ENCODE measurements at places on chromosomes 2 and 18.

- DNase-seq = peak; percentile 6
Measured at GRCh38 chr2:5834501-5834900, 142.3 kb downstream of the SOX11 start.

- no peak for DNase-seq
Measured at GRCh38 chr2:201517094-201517493, 65.6 kb downstream of the STRADB start.

DNA sequence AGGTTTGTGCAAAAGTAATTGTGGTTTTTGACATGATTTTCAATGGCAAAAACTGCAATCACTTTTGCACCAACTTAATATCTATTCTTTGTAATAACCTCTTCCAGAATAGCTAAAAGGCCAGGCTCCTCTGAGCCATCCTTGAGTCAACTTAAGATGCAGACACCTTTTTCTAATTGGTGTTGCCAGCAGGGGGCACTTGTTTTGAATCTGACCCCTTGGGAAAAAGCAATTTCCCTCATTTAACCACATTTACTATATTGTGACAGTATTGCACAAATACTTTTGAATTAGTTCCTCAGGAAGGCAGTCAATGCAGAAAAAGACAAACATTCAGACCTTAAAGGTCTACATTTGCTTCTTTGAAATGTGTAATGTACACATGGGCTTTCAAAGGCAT is 78.6 kb upstream of the GALNT5 start:
- no peak for DNase-seq

GRCh38 chr2:68225119-68225632 is 27.2 kb downstream of the PPP3R1 start:
- no peak for DNase-seq

GRCh38 chr18:56661360-56662062 is 10.4 kb downstream of the WDR7 start:
- no peak for DNase-seq

DNA sequence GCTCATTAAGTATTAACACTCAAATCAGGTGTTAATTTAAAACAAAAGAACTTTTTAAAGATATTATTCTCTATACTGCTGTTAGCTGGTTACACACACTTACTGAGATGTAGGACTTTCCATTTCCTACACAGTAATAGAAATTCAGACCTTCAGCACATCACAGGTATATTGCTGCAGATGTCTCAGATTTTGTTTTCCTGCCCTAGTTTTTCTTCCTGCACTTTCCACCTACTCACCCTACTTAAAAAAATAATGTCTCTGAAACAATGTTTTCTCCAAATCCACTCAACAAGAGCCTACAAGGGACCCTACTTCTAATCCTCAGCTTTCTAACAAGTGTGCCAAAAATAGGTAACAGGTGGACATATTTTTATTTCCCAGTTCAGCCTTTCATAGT is 43.9 kb downstream of the DYM start:
- DNase-seq = no peak

DNA sequence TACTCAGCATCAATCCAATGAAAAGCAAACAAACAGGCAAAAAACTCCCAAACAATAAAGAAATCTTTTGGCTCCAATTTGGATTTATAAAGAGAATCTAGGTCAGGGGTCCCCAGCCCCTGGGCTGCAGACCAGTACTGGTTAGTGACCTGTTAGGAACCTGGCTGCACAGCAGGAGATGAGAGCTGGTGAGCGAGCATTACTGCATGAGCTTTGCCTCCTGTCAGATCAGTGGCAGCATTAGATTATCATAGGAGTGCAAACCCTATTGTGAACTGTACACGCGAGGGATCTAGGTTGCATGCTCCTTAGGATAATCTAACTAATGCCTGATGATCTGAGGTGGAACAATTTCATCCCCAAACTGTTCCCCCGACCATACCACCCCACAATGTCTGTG is 102.2 kb downstream of the KIAA1328 start:
- no peak for DNase-seq

DNA sequence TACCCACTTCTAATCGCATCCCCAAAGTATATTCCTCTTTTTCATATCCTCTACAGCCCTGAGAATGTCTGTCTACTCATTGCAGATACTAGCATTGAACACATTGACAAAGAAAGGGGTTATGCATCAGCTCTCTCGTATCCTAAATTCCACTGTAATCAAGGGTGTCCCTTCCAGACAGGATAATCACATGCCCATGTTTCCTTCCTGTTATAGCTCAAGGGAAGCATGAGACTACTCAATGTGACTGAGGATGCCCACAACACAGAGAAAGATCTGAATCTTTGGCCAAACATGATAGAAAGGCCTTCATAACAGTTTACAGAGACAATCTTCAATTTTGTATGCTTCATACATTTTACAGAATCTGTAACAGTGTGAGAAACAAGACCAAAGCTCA is 69.2 kb downstream of the HIBCH start:
- no peak for DNase-seq

- peak; percentile 88 for DNase-seq
Measured at GRCh38 chr2:33321876-33322483, 154.5 kb upstream of the RASGRP3 start.

DNA sequence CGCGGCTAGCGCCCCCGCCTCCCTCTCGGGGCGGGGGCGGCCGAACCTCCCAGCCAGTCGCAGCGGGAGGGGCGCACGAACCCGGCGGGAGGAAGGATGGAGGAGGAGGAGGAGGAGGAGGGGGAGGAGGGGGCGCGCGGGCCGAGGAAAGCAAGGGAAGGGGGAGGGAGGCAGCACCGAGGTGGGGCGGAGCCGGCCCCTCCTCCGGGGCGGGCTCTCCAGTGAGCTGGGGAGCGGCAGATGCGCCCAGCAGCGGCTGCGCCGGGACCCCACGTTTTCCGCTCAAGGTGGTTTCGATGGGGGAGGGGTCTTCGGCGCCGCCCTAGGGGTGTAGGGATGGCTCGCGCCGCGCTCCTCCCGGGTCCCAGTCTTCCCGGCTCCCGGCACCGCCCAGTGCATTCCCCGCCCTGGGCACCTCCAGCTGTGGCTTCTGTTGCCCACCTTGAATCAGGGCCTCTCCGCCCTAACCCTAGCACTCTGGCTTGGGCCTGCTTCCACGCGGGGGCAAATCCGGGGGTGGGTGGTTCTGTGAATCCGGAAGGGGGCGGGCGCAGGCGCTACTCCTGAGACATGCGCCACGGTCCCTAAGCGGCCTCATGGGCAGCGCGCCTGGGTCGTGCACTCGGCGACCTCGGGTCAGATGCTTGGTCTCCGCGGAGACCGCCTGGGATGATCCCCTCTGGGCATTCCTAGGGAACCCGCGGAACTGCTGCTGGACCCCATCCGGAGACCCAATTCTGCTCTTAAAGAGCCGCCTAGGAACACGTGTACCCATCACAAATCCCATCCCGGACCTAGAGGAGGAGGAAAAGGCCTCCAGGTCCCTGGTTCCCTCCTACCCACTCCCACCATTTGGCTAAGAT is at the start of gene FBXO41:
Gene FBXO41 (minus strand): TSS at position 183 of the 863 bp plus-strand sequence. CDS start 14,848 bp downstream, outside the sequence.
- no peak for DNase-seq

DNA sequence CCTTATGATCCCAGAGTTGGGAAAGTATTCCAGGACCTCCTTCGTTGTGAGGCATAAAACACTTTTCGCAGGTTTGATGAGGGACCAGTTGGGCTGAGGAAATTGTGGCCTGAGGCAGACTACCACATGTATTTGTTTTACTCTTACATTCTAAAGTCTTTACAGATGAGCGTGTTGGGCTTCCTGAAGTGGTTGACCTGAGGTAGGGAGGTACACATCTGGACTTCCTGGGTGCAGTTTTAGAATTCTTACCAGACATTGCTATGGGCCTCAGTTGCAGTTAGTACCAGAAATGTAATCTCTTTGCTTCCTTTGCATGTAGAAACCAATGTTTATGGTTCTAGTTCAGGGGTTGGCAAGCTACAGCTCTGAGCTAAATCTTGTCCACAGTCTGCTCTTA is 48.7 kb downstream of the COA5 start:
- no peak for DNase-seq

GRCh38 chr2:220072669-220073220 is 445.3 kb downstream of the SLC4A3 start:
- no peak for DNase-seq

DNA sequence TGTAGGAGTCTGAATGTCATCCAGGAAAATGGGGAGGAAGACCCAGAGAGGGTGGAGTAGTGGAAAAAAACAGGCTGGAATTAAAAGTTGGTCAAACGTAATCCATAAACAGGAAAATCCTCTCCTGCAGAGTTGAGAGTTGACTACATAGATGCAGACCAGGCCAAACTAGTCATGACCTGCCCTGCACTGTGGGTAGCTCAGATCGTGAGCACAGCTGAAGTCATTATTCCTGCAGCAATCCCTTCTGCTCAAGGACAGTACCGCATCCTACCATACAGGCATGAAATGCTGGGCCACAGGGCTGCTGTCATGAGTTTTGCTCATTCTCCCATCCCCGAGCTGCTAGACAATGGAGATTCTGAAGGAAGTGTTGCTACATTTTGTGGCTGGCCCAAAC is 352.2 kb downstream of the EN1 start:
- no peak for DNase-seq

DNA sequence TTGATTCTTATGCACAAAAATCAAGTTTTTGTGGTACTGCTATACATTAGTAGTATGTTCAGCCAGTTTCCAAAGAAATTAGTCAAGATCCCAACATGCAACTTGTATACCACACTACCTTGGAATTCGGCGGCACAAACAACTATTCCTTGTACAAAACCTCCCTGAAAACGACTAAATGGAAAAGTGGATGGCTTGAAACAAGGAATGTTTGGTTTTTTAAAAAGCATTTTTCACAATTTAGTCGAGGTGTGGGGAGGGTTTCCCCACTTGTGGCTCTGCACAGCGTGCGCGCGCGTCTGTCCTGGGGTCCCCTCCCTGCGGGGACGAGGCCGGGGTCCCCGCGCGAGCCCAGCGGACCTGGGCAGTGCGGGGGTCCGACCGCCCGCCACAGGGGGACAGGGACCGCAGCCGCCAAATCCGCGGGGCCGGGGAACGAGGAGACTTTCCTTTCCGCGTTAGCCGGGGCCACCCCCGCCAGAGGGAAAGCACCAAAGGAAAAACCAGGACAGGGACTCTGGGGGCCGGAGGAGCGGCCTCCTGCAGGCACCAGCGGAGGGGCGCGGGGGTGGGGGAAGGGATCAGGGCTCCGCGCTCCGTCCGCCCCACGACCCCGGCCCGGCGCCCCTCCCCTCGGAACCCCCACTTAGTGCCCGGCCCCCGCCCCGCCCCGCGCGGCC is 534 bp upstream of the SOCS6 start:
- DNase-seq = no peak

DNA sequence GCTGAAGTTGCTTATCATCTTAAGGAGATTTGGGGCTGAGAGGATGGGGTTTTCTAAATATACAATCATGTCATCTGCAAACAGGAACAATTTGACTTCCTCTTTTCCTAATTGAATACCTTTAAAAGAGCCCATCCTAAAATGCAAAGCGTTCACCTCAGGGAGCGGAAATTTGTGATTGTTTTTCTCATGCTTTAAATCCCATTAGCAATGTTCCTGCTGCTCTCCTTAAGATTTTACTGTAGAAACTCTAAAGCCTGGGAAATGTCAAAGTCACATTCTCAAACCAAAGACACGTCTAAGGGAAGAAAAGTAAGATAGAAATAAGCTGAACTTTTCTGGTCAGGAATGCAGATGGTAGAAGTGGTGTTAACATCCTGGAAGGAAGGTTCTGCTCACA is 285.8 kb upstream of the MAP2 start:
- DNase-seq = no peak

- peak; percentile 60 for DNase-seq
Measured at GRCh38 chr2:190382851-190383250, 25.3 kb upstream of the MFSD6 start.

GRCh38 chr2:54984476-54984875 is 65.8 kb downstream of the RTN4 start:
- DNase-seq = no peak

DNA sequence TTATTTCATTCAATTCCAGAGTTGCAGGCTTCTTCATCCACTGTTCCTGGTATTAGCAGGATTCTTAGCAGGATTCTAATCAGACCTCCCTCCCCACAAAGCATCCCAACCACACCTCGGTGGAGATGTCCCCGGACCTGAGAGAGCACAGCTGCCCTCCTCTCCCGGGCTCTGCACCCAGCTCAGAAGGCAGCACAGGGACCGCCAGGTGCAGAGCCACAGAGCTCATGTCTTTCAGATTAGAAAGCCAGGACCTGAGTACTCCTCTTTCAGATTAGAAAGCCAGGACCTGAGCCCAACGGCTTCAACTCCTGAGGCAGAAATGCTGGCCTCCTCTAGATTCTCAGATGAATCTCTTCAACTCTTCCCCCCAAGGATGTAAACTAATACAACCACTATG is 152.3 kb downstream of the MYO5B start:
- no peak for DNase-seq

- no peak for DNase-seq
Measured at GRCh38 chr18:49177812-49178211, 227.0 kb upstream of the SMAD7 start.

- no peak for DNase-seq
Measured at GRCh38 chr2:179850188-179850587, 11.2 kb downstream of the ZNF385B start.

DNA sequence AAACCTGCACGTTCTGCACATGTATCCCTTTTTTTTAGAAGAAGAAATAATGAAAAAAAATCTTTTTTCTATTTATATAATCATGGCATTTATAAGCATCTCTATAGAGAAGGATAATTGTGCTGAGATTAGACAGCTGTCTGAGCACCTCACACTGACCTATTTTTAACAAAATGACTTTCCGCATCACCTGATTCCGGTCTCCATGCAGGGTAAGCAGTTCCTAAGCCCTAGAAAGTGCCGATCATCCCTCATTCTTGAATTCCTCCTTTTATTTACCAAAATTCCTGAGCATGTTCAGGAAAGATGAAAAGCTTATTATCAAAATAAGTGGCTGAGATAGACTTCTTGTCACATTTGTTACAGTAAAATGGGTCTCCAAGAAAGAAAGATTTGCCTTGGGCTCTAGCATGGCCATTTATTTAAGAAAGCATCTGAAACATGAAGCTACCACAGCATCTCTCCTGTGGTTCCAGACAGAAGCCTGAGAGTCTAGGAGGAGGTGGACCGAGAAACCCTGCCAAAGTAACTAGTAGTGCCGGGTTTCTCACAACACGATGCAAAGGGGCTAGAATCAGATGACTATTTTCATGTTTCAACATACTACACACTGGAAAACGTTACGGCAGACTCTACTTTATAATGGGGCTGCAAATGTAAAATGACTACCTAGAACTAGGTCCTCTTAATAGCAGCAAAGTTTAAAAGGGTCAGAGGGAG is 670 bp downstream of the GKN1 start:
- DNase-seq = no peak

- no peak for DNase-seq
Measured at GRCh38 chr18:11322716-11323115, 173.3 kb upstream of the PIEZO2 start.

- DNase-seq = no peak
Measured at GRCh38 chr18:23503963-23504344, 643 bp downstream of the RMC1 start.

DNA sequence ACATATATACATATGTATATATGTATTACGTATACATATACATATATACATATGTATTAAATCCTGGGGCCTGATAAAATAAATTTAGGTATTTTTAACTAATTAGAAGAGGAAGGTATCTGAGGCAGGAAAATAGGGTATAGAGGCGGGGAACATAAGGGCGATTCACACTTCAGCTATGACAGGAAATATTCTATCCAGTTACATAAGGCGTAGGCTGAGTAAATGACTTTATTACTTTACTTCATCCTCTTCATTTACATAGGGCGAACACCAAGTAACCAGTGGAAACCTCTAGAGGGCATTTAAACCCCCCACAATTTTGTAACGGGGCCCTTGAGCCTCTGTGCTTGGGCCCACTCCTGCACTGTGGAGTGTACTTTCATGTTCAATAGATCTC is 167.5 kb downstream of the SOCS6 start:
- no peak for DNase-seq

GRCh38 chr2:12287220-12287751 is 429.4 kb upstream of the TRIB2 start:
- DNase-seq = no peak
